Fibroblast of the aortic adventitia (primary cell): ENCODE measurements at places on chromosomes 13 and 19. TPM values are rescaled to one million over a fixed set of nuclear protein-coding genes. Genes with fewer than 3 reads are reported as not detected.

HAUS8 gene
- 0.33 and 5.2 TPM in 2 replicates for total RNA-seq

ALOX5AP gene
- total RNA-seq, result not detected in 2 replicates

ZNF841 gene
- 26.0 and 28.9 TPM in 2 replicates for total RNA-seq

KCNJ14 gene
- 0.54 and 1.3 TPM in 2 replicates for total RNA-seq

TTC9B gene
- total RNA-seq, result not detected in 2 replicates

MCF2L gene
- total RNA-seq, result 2.2 and 8.0 TPM in 2 replicates

MEIS3 gene
- 14.5 and 33.9 TPM in 2 replicates for total RNA-seq

USHBP1 gene
- total RNA-seq, result not detected in 2 replicates

ZNF681 gene
- 0.25 and 0.36 TPM in 2 replicates for total RNA-seq

KCNC3 gene
- not detected in 2 replicates for total RNA-seq

NDUFB7 gene
- total RNA-seq, result 100 and 164 TPM in 2 replicates

ZNF577 gene
- total RNA-seq, result 6.7 and 8.9 TPM in 2 replicates

PRR22 gene
- total RNA-seq, result 0.09 and 1.1 TPM in 2 replicates

MEDAG gene
- total RNA-seq, result 122 and 325 TPM in 2 replicates

NOTCH3 gene
- total RNA-seq, result 39.4 and 44.4 TPM in 2 replicates

NLRP11 gene
- total RNA-seq, result not detected in 2 replicates

SOX1 gene
- not detected in 2 replicates for total RNA-seq

P2RY11 gene
- total RNA-seq, result 0.33 and 3.0 TPM in 2 replicates

PROZ gene
- not detected in 2 replicates for total RNA-seq

CYP2A6 gene
- not detected in 2 replicates for total RNA-seq

NLRP7 gene
- total RNA-seq, result not detected in 2 replicates

ELANE gene
- 0.09 and 2.9 TPM in 2 replicates for total RNA-seq

LRRC63 gene
- total RNA-seq, result 0.09 and 0.41 TPM in 2 replicates

RYR1 gene
- under 0.01 TPM in 1 of 2 replicates, not detected in the other for total RNA-seq

UGGT2 gene
- 27.2 and 67.3 TPM in 2 replicates for total RNA-seq

DCLK1 gene
- 67.8 and 80.0 TPM in 2 replicates for total RNA-seq

ZNF570 gene
- total RNA-seq, result 8.4 and 24.9 TPM in 2 replicates

SYT3 gene
- 0.09 TPM in 1 of 2 replicates, not detected in the other for total RNA-seq

ELSPBP1 gene
- not detected in 2 replicates for total RNA-seq

CCDC8 gene
- 8.5 and 26.9 TPM in 2 replicates for total RNA-seq

ZNF730 gene
- 0.16 and 2.3 TPM in 2 replicates for total RNA-seq

RETN gene
- not detected in 2 replicates for total RNA-seq

IFNL1 gene
- not detected in 2 replicates for total RNA-seq

RFXAP gene
- total RNA-seq, result 3.7 and 3.8 TPM in 2 replicates

ANKLE1 gene
- total RNA-seq, result 0.09 and 0.41 TPM in 2 replicates

KIR2DL3 gene
- total RNA-seq, result not detected in 2 replicates

CD177 gene
- 0.27 and 0.33 TPM in 2 replicates for total RNA-seq

RASL11A gene
- 2.3 and 13.3 TPM in 2 replicates for total RNA-seq
